ENCODE measurements at places on chromosomes 4 and X. TPM values are rescaled to one million over a fixed set of nuclear protein-coding genes. Genes with fewer than 3 reads are reported as not detected.

Gene EPGN
- 0.32 TPM for total RNA-seq

Gene ARHGAP36
- total RNA-seq = not detected

Gene EDA2R
- 0.25 TPM for total RNA-seq

GRCh38 chr4:179662522-179662921, 2220.3 kb upstream of the AGA start:
- no peak for DNase-seq

- no peak for DNase-seq
Observed at GRCh38 chr4:54014666-54015160, 49.7 kb downstream of the CHIC2 start.

- no peak for DNase-seq
Observed at GRCh38 chr4:34636623-34637022, 1607.7 kb downstream of the ARAP2 start.

All from B cell (primary cell).